Activated CD4-positive, alpha-beta memory T cell treated with anti-CD3 and anti-CD28 coated beads, Interleukin-2, amount 10 ng/mL, durations not matched to agents 7 days and 5 days (primary cell): ENCODE measurements at places on chromosomes 3 and 15.

GRCh38 chr15:40354408-40355171 is 3.4 kb upstream of the DISP2 start:
- no peak for DNase-seq

- no peak for DNase-seq
Observed at GRCh38 chr3:147246906-147247305, 159.4 kb downstream of the ZIC4 start.

DNA sequence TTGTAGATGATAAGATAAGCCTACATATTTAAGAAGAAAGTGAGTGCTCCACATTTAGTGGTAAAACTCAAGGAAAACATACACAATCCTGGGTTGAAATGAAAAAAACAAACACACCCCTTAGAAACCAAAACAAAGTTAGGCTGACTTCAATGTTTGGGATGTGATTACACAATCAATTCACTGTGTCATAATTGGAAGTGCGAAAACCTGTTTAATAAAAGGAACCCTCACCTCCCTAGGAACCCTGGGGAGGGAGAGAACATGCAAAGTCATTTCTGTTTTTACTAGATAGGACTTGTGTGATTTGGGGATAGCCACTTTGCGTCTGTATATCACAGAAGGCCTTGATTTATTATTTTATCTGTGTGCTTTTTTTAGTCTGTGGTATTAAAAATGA is 275.0 kb downstream of the NFKBIZ start:
- DNase-seq: no peak

DNA sequence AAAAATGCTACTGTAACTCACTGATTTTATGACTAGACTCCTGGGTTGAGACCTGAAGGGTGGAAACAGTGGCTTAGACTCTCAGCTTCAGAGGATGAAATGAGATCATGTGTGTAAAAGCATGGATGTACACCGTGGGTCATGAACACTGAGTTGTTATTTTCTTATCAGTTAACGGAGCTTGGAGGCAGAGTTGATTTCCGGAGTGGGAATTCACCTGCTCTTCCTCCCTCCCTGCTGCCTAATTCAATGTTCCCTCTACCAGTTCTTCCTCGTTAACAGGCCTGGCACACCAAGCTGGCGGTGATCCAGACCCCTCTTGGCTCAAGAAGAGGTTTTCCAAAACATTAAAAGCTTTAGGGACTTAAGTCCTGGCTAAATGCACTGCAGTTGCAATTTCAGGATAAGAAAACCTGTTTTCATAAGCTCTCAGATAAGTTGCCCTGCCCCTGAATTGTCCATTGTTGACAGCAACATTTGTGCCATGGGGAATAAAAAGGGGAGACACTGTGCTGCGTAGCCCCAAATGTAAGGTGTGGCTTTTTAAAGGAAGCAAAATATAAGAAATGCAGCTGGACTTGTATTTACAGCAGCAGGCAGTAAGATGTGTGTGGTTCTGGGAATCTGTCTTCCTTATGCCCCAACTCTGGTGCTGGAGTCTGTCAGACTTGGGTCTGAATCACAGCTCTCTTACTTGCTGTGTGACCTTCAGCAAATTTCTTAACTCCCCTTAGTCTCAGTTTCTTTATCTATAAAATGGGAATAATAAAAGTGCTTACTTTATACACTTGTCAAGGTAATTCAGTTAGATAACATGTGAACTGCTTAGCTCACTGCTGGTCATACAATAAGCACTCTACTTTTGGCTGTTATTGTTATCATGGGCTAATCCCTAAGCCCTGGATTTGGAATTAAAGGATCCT is 9.9 kb downstream of the PDIA5 start:
- DNase-seq: no peak
